ENCODE measurements at places on chromosomes 1 and 21.

GRCh38 chr1:33473900-33474299 lies 1.5 kb downstream of the ZSCAN20 start:
- no peak for DNase-seq

DNA sequence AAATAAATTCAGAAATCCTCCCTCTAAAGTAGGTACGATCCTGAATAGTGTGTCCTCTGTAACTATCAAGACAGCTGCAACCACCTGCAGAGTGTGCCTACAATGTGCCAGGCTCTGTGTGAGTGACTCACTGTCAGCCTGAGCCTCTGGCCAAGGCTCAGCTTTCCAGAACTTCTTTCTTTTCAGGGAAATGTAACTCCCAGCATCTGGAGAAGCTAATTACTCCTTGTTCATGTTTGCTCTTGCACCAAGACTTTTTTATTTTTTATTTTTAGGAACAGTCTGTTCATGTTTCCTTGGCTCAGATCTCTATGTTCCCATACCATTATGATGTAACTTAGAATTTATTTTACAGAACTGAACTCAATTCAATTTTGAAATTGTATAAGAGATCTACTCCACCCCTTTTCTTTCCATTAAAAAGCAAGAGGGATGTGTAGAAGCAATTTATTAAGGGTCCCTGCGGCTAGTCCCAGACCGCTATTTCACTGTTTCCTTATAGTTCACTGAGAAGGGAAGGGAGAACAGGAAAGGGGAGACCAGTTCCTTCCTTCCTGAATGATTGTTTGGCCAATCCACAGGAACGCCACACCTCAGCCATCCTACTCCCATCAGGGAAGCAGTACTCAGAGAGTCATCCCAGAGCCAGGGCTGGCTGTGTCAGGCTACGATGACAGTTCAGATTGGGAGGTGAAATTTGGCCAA lies 112.4 kb upstream of the ZNF648 start:
- DNase-seq, result peak; percentile 25

DNA sequence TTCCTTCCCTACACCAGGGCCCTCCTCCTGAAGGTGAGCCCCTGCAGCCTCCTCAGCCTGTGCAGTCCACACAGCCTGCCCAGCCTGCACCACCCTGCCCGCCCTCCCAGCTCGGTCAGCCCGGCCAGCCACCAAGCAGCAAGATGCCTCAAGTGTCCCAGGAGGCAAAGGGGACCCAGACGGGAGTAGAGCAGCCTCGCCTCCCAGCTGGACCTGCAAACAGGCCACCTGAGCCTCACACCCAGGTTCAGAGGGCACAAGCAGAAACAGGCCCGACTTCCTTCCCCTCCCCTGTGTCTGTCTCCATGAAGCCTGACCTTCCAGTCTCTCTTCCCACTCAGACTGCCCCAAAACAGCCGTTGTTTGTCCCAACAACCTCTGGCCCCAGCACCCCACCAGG lies 38.8 kb downstream of the ZBTB17 start:
- no peak for DNase-seq

GRCh38 chr1:24021403-24022266 lies 41.5 kb upstream of the SRSF10 start:
- DNase-seq, result peak; percentile 45

DNA sequence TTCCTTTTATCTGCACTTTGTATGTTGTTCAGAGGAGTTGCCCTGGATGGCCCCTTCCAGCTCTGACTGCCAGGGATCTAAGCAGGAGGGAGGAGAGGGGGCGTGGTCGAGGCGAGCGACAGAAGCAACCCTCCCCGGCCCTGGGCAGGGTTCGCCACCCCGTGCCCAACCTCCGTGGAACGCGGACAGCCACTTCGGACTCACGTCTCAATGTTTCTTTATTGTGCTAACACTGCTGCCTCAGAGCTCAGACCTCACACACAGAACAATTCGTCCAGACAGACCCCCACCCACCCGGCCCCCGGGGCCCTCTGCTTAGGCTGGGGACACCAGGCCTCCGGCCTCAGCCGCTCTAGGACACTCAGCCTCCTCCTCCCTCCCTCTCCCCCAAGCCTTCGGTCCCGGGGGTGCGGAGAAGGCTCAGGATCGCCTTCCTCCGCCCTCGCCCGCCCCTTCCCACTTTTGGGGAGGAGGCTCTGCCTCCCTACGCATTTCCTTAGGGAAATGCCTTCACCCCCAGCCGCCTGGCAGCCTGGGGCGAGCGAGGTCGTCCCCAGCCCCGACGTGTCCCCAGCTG lies 8.3 kb downstream of the VSIG8 start:
- peak; percentile 90 for DNase-seq

DNA sequence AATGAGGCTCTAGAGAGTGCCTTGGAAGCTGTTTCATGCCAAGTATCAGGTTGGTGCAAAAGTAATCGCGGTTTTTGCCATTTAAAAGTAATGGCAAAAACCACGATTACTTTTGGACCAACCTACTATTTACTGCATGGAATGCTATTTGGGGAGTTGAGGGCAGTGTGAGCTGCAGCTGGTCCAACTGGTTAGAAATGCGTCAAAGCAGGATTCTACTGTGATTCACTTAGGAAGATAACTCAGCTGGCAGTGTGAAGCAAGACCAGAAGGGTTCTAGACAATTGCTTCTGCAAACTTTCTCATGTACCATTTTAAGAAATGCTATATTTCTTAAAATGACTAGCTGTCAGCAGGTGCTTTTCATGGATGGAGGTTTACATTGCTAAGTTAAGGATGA lies 21.2 kb upstream of the PLA2G2C start:
- no peak for DNase-seq

DNA sequence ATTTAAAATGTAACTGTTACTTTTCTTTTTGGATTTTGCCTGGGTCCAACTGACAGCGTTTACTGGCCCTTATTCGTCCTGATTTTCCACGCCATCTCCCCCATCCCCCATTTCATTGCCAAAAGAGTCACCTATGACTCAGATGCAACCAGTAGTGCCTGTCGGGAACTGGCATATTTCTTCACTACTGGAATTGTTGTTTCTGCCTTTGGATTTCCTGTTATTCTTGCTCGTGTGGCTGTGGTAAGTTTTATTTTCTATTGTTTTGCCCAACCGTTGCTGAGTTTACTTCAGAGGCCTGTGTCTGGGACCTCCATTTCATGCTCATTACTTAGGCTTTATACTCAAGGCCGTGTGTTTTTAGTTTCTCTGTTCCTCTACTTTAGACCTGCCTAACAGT lies 9.3 kb downstream of the LEPR start:
- no peak for DNase-seq

DNA sequence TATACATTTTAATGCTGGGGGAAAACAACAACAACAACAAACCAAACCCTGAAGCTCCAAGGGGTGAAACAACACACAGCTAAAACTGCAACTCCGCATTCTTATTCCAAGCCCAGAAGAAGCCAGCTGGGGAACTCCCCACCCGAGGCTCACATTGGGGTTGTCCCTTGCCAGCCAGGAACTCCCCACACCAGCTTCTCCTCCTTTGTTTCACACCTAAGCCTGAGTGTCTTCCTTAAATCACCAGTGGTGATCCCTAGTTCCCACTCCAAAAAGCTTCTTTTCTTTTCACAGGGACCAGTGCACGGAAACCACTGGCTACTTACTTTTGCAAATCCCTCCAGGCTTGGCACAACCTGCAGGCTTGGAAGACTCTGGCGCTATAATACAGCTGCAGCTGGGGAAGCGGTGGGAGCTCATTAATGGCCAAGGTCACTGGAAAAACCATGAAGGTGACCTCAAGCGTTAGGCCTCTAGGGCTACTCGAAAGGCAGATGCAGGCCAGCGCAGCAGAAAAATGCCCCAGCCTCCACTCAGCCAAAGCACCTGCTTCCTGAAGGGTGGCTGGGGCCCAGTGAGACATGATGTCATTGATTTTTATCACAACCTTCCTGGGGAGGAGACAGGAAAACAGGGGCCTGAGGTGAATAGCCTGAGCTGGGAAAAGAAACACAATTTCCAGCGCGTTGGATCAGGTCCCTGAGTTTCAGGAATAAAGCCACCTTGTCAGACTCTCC lies 40.1 kb downstream of the TLR5 start:
- no peak for DNase-seq
